ENCODE measurements at places on chromosomes 16 and 17.

DNA sequence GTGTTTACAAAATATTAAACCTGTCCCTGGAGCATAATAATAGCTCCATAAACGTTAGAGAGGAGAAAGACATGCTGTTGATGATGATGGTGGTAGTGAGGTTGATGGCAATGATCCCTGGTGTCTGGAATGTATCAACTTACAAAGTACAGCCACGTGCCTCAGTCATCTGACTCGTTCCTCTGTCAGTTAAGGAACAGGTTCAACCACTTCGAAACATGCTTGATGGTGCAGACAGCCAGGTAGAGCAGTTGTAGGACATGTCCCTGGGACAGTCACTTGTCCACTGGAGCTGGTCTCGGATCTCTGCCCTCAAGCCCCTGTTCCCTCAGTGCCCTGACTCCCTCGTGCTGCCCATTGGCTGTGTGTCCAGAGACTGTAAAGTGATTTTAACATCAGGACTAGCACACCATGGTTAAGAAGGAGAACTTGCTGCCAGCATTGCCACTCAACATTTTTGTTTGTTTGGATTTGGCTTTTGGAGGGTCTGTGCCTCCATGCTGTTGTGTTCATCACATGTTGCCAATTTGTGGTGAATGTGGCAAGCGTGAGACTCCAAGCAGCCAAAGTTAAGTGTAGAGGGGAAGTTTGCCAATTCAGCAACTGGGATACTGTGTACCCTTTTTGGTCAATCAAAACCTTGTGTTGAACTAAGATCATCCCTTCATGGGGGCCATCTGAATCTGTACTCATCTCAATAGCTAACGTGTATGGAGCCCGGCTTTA, 16.3 kb upstream of the SALL1 start:
- no peak for DNase-seq

DNA sequence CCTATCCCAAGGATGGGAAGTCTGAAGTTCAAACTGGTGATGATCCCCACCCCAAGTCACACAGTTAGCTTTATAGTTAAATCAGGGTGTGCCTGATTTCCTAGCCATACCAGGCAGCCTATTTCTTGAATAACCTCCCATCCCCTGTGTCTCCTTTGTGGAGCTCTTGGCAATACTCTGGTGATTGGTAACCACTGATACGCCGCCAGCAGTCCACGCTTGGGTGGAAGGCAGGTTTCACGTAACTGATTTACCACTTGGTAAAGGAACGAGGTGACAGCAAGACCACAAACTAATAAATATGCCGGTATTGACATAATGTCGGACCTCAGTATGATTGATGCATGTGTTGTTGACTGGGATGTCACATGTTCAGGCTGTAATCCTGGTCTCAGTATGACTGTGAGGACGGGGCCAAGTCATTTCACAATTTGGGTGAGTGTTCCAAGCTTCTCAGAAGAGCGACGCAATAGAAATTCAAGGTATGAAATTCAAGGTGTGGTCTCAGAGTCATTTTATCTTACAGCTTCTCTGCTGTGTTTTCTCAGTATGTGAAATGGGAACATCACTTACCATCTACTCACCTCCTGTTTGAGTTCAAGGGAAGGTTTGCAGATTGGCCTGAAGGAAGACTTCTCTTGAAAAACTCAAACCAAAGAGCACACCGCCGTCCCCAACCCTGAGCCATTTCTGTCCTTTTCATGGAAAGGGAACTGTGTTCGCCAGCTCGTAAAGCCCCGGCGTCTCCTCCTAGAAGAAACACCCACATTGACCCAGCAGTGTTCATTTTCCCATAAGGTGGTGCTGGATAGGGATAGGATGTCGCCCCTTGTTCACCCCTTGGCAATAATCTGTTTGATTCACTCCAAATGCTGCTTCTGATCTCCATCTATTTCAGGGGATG, 678.9 kb downstream of the WWOX start:
- no peak for DNase-seq

GRCh38 chr17:81888988-81889595, 2.3 kb downstream of the ALYREF start:
- no peak for DNase-seq

DNA sequence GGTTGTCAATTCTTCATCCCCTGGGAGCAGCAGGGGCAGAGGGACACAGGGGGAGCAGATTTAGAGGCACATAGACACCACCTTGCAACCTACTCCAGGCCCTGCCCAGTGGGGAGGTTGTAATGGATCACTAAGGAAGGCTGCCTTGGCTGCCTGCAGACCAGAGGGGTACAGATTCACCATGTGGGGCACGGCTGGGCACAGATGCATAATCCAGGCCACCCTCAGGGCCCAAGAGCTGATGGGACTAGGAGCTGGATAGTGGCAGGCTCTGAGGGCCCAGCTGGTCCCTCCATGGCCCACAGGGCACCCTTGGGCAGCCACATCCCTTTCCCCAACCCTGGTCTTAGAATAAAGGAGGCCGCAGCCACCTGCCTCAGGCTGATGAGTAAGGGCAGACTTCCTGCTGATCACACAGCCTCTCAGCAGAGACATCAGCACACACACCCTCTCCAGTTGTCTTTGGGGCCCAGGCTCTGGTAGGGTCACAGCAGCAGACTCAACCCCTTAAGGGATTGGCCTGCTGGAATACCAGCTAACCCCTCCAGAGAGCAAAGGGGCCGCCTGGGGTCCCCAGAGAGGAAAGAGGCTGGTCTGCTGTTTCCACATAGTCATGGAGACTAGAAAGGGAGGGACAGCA, 224.9 kb downstream of the GSG1L start:
- DNase-seq = no peak

- DNase-seq = peak; percentile 55
These were observed 27.2 kb downstream of the CLEC16A start for GRCh38 chr16:10971560-10971961.

GRCh38 chr16:75938818-75939217, 212.5 kb upstream of the CPHXL start:
- DNase-seq = no peak

DNA sequence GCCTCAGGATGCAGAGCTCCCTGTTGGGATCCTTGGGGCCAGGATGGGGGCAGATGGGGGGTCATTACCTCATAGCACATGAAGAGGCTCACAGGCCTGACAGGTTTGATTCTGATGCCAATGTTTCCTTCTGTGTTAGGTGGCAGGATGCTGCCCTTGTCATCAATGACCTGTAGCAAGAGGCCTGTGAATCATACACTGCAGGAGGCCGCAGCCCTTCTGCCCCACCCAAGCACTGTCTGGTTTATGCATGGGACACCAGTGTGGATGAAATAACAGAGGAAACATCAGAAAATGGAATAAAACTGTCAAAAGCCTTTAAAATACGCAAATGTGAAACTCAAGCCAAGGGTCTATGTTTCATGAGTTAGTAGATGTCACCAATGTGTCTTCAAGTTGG, 60.5 kb upstream of the ACSM2B start:
- DNase-seq = no peak

- no peak for DNase-seq
These were observed 198.6 kb upstream of the EEF2KMT start for GRCh38 chr16:5296176-5296575.

- DNase-seq = no peak
These were observed 47.6 kb upstream of the GNAO1 start for GRCh38 chr16:56143666-56144065.

GRCh38 chr17:18033442-18034099, 5.4 kb downstream of the ATPAF2 start:
- DNase-seq = peak; percentile 61

DNA sequence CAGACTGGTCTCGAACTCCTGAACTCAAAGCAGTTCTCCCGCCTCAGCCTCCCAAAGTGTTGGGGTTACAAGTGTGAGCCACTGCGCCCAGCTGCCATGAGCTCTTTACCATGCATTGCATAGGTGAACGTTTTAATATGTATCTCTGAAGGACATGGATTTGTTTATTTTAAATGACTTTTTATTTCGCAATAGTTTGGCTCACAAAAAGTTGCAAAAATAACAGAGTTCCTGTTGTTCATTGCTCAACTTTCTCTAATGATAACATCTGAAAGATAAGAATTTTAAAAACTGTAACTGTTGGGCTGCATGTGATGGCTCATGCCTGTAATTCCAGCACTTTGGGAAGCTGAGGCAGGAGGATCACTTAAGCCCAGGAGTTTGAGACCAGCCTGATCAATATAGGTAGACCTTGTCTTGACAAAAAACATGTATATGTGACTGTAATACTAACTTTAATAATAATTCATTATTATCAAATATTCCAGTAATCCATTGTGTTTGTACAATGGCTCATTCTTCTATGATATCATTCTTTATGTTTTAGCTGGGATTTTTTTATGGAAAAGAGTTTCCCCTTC, 80.1 kb downstream of the ABCC1 start:
- no peak for DNase-seq

- no peak for DNase-seq
These were observed 5.5 kb upstream of the SMPD3 start for GRCh38 chr16:68453816-68454215.

- DNase-seq = peak; percentile 49
These were observed 11.6 kb upstream of the MARCHF10 start for GRCh38 chr17:62819511-62820221.

DNA sequence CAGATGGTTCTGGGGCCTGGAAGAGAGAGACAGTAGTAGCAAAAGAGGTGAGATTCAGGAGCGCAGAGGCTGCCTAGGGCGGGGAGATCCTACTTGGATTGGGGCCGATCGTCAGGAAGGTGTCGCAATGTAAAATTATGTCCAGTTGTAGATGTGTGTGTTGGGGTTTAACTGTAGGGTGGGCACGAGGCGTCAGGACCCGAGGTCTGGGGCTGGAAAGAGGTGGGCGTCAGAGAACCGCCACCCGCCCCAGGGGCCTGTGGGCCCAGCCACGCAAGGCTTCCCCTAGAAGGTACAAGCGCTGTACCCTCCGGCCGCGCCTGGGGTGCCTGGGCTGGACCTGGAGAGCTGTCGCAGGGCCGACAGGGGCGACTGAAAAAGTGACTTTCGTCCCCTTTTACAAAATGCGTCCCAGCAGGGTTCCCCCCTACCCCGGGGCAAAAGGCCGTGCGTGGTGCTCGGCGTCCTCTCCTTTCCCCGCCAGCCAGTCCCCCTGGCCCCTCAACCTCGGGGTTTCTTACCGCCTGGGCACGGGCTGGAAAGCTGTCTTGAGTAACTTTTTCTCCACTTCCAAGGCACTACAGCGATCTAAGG, 2.8 kb downstream of the IRX3 start:
- no peak for DNase-seq

- no peak for DNase-seq
These were observed 25.8 kb downstream of the LITAF start for GRCh38 chr16:11560701-11561453.

DNA sequence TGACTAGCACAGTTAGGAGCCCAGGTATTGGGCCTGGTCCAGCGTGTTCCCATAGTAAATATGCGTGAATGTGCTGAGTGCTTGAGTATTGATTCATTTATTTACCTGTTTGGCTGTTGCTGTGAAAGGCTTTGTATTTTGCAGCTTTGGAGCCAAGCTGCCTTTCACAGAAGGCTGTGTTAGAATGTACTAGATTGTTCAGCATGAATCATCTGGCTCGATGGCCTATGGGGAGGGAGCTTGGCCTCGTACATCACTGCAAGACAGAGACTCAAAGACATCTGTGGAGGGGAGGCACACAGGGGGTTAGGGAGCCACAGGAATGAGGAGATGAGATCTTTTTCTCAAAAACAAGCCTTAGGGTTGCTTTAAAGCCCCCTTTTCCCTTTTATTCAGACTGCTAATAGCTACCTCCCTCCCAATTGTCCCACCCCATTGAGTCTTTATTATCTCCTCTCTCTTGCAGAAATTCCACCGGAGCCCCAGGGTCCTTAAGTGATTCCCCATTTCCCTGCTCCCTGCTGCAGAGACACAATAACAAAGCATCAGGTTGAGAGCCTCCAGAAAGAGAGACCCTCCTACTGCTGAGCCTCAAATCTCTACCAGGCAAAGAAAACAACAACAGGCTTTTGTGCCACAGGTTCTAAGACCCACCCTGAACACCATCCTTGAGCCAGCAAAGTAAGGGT, 307.2 kb downstream of the ABCC12 start:
- no peak for DNase-seq

DNA sequence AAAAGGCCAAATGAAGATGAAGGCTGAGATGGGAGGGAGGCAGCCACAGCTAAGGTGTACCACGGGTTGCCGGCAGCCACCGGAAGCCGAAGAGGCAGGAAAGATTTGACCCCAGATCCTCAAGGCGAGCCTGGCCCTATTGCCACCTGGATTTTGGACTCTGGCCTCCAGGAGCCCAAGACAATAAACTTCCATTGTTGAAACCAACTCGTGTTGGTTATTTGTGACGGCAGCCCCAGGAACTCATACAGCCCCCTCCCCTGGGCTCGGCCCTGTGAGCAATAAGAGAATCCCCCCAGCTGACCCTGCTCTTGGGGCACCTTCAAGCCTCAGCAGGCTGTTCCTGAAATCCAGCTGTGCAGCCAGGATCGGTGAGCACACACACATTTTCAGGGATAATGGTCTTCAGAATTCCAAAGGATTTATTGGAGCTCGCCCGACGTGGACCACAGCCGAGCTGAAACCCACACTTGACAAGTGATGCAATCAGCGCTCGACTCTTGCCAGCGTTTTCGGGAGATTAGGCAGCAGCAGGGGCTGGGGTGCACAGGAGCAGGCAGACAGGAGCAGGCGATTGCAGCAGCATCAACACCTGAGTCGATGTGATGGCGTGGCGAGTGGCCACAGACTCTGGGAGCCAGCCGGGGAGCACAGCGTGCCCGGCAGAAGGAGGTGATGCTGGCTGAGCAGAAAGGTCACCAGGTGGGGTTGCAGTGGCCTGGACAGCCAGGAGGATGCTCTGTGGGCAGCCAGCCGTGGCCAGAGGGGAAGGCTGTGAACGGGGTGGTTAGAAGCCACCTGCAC, 22.4 kb upstream of the CBX4 start:
- no peak for DNase-seq

GRCh38 chr16:58114827-58115825, 14.1 kb downstream of the CFAP20 start:
- DNase-seq = no peak

DNA sequence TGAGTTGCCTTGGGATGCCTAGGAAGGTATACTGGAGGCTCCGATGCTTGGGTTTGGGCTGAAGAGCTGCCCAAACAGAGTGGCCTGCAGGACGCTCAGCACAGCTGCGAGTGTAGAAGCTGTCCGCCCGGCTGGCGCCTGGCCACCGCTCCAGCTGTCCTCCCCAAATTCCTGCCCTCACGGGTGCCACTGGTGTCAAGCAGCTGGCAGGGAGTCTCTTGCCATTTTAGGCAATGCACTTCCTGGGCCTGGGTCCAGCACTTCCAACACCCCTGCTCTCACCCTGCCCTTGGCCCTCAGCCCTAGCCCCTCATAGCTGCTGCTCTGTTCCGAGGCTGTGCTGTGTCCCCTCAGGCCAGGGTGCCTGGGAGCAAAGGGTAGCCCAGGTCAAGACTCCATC, 5.2 kb upstream of the PKMYT1 start:
- peak; percentile 49 for DNase-seq

GRCh38 chr16:78969721-78970120, 630.8 kb downstream of the MAF start:
- DNase-seq = no peak

All from DMS 273 treated with DMSO at 0.1 percent for 48 hours (cell line).